ENCODE measurements at places on chromosomes 12 and 14.
A peak's percentile ranks its signal among the peaks of the same experiment; 100 is the strongest.

DNA sequence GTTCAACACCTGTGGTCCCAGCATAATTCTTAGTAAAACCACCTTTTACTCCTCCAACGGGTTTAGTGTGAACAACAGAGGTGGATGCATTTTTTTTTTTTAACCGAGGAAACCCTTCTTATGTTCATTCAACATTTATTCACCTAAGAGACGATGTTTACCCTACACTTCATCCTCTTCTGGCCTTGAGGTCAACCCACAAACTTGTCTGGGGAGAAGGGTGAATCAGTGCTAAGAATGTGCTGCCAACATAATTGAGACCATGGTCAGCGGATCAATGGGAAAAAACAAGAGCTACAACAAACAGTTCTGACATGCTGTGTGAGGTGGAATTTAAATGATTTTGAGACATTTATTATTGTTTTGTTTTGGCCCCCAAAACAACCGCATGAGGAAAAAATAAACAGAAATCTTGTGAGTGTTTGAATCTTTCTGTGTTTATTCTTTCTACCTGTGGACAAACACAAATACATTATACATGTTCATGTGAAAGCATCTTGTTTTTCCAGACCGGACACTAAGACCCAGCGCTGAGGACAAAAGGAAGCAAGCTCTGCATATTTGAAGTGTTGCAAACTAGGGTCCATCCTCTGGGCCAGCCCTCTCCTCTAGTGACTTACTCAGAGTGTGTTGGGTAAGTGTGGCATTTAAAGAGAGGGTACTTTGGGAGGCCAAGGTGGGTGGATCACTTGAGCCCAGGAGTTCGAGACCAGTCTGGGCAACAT is 5.1 kb upstream of the USP30 start:
- DNase-seq = no peak

- no peak for DNase-seq
Observed at GRCh38 chr14:76115010-76115422, 36.7 kb upstream of the GPATCH2L start.

GRCh38 chr12:54222609-54223008 is 33.8 kb upstream of the SMUG1 start:
- no peak for DNase-seq

DNA sequence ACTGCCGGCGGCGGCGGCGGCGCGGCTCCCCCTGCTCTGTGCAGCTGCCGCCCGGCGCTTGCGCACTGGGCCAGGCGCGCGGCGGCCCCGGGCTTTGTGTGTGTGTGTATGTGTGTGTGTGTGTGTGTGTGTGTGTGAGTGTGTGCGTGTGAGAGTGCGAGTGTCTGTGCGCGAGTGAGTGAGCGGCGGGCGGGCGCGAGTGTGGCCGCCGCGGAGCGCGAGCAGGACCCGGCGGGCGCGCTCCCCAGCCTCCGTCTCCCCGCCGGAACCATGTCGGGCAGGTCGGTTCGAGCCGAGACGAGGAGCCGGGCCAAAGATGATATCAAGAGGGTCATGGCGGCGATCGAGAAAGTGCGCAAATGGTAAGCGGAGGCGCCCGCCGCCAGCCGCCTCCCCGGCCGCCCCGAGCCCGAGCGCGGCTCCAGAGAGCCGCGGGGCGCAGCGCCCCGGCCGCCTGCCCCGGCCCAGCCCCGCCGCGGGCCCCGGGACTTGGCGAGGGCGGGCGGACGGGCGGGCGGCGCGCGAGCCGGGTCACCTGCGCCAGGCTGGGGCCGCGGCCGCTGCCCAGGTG is at the start of gene BCL7A:
Gene BCL7A, plus strand, starts transcription at position 63 of the 571 bp plus-strand sequence. Its CDS starts 208 bp downstream, at position 271.
- peak; percentile 20 for DNase-seq

DNA sequence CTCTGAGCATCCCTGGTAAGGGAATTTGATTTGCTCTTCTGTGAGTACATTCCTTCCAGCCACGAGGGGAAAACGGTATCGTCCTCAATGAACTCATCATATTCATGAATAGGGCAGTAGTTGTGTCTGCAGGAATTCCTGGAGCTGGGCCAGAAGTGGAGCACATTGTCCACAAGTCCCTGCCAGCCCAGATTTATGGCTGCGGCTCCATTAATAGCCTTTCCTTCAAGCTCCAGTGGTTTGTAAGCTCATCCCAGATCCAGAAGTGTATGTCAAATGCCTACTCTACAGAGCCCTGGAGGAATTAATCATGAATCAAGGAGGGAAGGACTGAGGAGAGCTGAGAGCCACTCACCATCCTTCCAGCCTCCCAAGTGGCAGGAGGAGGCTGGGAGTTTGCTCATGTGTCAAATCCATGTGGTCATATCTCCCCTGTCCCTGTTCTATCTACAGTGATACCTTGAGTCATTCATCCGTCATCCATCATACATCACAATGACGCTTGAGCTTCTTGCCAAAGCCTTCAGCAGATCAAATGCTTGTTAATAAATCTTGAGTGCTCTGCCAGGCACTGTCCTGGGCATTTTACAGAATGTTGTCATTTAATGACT is 65.5 kb downstream of the SVOP start:
- no peak for DNase-seq

DNA sequence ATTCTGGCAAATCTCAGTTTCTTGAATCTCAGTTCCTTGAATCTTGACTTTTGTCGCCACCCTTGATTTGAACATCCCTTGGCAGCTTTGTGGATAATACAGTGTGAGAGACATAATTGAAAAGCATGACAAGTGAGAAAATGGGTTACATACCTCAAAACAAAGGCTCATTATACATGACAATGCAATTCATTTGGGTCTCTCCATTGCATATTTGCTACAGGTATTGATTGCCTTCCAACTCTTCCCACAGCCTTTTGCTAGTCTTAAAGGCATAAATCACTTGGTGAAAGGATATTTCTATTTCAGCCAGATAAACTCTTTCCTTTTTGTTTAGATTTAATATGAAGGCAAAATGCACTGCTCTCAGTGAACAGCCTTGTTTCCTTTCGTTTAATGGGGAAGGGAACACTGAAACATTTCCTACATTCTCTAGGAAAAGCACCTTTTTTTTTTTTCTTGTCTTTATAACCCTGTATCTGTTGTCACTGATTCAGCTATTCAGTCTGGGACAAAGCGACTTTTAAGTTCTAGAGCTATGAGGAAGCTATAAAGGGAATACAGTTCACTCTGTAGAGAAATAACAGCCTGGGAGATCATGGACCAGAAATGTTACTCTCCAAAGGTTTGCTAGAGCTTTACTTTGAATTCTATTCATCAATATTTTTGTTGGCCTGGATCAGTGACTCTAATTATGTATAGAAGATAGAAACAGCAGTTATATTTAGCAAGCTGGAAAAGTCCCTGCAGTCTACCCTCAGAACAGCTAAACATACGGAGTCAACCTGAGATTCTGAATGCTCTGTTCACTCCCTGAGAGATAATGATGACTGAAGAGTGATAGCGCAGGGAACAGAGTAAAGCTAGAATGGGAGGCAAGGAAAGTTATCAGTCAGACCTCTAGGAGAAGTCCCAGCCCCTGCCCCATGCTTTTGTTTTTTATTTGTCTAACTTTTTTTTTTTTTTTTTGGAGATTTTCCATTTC is 311.4 kb downstream of the RGS6 start:
- DNase-seq = no peak

DNA sequence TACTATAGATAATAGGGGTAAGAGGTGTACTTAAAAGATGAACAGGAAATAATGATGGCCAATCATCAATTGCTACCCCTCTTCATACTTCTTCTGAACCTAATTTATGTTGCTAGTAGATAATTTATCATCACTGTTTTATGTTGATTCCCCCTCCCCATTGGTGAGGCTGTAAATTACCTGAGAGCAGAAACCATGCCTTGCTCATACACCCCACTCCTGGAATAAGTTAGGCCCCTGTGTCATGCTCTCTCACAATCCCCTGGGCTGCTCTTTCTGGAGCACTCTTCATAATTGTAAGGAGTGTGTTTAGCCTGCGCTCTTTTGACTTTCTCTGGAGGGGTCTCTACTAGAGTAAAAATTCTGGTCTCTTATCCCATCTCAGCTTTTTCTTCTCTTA is 180.7 kb downstream of the PAH start:
- DNase-seq = no peak

- DNase-seq = no peak
Observed at GRCh38 chr12:95663525-95663924, 112.2 kb upstream of the USP44 start.

DNA sequence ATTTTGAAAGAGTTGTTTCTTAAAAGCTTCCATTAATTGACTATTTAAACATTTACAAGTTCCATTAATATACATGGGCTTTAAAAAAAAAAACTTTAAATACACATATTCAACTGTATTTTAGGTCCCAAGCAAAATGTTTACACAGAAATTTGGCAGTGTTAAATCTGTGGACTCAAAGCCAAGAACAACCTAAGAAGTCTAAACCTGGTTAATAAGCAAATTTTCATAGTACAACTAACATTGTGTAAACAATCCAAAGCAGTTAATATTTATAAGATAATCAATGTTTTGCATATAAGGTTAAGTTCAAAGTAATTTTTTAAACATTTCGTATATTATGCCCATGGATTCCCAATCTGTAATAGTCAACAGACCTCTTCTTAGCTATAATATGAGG is 77.0 kb downstream of the EPS8 start:
- DNase-seq = no peak

DNA sequence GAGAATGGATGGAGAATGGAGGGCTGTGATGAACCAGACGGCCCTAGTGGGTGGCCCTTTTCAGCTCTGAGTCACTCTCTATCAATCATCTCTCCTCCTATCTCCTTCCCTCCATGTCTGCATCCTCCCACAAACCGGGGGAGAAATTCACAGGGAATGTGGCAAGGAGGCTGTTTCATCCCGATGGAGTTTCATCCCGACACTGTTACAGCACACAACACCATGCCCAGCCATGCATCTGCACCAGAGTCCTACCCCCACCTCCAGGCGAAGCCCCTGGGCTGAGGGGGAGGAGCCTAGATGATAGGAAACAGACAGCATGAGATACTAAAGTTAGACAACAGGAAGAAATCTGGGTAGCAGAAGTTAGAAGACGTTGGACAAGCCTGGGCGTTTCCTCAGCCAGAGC is 20.8 kb downstream of the SLC8B1 start:
- no peak for DNase-seq

DNA sequence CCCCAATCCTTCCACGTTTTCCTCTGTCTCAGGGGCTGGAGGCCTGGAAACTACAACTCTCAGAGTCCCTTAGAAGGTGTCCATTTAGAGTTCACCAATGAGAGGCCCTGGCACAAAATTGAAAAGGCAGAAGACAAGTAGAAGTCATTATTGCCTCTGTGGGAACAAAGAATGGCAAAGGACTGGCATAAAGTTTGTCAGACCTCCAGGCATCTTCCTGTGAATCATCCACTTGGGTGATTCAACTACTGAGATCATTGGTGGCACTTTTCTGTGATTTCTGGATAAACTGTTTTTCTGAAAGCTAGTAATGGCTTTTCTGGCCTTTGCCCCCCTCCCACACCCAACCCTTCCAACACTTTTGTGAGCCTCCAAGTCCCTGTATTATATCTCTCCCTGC is 42.6 kb upstream of the C12orf42 start:
- DNase-seq = no peak

DNA sequence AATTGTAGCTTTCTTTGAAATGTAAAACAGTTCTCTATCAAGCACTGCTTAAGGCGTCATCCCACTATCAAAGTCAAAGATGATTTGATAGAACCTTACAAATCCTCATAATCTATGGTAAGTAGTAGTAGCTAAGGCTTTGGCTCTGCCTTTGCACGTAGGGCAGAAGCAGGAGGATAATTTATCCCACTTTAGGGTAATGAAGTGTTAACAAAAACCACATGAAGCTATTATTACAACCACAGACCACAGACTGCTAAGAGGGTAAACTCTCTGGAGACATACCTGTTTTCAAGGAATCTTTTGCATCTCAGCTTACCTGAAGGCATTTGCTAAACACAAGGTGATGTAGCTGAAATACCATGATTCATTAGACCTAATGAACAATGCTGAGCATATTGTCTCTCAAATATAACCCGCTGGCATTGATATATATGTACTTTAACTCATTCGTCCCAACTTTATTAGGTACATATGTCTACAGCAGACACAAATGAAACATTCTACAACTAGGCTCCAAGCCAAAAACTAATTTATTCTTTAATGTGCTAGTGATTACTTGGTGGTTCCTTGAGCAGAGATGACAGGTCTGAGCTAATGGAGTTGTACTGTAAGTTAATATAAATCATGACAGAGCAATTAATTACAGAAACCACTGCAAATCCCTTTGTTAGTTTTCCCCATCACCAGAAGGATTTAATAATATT is 368.8 kb downstream of the ETNK1 start:
- no peak for DNase-seq

- no peak for DNase-seq
Observed at GRCh38 chr14:71686677-71687076, 245.6 kb upstream of the RGS6 start.

DNA sequence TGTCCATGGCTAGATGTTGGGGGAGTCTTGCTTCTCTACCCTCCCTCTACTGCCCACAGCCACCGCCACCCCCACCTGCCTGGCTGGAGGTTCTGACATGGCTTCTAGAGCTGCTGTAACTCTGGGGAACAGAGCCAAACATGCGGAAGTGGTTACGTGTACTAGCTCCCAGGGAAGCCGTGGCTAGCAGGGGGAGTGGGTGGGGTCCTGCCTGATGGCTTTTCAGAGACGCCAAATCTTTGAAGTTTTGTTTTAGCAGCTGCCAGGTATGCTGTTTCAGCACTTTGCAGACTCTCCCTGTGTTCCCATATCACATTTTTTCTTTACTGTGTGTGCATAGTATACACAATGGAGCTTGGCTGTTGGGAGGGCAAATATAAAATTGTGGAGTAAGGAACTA is 150.3 kb downstream of the TGFB3 start:
- no peak for DNase-seq

GRCh38 chr12:74741112-74741511 is 203.5 kb downstream of the ATXN7L3B start:
- no peak for DNase-seq
